ENCODE measurements at places on chromosomes 6 and 20.
A peak's percentile ranks its signal among the peaks of the same experiment; 100 is the strongest.

DNA sequence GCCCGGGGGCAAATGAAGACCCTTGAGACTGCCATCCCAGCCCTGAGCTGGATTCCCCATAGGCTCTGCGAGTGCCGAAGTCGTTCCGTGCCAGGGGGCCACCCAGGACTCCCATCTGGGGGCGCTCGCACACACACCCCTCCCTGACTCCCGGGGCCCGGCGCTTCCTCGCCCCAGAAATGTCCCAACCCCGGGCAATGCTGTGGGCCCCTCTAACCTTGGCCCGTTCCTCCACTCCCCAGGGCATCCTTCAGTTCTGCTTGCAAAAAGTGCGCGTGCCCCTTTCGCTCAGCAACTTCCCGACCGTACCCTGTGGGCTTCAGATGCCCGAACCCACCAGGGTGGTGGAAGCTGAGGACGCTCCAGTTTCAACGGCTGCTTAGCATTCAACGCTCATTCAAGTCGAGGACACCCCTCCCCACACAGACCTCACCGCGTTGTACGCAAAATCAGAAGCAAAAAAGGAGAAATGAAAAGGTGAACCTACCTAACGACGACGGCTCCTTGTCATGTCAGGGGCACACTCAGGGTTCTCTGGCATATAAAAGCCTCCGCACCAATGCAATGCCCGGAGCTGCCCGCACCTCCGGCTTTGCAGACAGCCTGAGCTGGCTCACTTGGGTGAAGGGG, 25.3 kb downstream of the RIPOR2 start:
- peak; percentile 13 for DNase-seq

- no peak for DNase-seq
Measured at GRCh38 chr6:152572338-152573088, 64.6 kb downstream of the SYNE1 start.

DNA sequence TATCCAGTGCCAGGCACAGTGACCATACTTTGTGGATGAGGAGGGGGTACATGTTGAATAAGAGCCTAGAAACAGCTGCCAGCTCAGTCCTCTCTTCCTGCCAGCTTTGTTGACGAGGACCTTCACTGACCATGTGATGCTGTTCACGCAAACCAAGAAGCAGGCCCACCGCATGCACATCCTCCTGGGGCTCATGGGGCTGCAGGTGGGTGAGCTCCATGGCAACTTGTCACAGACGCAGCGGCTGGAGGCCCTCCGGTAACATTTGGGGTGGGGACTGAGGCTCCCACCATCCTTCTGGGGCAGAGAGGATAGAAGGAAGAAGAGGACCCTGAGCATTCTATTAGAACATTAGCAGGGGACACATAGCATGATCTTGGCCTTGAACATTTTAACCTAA, 15.6 kb downstream of the DDX27 start:
- DNase-seq, result no peak

GRCh38 chr6:115396112-115396906, 664.4 kb downstream of the FRK start:
- no peak for DNase-seq

- DNase-seq, result peak; percentile 34
Measured at GRCh38 chr20:63873477-63873971, 8.5 kb downstream of the TPD52L2 start.

DNA sequence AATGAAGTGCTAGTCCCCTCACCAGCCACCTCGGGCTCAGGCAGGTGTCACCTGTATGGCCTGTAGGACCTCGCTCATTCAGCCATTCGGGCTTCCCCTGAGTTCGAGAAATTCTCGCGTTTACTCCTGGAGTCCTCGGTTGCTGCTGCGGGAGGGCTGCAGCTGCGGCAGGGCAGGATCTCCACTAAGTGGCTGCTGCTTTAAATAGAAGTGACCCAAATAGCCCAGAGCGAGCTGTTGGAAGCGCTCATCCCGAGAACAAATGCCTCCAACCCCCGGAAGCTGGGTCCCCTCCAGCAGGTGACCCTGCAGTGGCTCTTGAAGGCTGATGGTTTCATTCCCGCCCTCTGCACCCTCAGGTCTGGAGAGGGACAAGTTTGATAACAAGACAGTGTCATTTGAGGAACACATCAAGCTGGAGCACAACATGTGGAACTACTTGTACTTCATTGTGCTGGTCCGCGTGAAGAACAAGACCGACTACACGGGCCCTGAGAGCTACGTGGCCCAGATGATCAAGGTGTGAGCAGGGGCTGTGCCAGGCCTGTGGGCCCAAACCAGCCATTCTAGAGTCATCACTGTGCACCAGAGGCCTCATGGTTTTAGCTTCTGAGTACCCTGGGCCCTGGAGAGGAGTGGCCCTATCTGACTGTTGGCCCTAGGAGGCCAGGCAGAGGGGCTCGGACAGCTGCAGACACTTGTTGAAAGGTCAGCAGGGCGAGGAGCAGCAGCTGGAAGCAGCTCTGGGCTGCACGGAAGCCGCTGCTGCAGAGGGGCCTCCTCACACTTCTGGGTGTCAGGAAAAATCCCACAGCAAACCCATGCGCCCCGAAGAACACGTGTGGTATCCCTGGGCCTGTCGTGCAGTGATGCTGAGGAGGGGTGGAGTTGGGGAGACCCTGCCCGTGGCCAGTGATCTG, 18.1 kb downstream of the UQCC2 start:
- DNase-seq, result no peak

GRCh38 chr20:63354636-63355350, 6.4 kb downstream of the CHRNA4 start:
- no peak for DNase-seq

DNA sequence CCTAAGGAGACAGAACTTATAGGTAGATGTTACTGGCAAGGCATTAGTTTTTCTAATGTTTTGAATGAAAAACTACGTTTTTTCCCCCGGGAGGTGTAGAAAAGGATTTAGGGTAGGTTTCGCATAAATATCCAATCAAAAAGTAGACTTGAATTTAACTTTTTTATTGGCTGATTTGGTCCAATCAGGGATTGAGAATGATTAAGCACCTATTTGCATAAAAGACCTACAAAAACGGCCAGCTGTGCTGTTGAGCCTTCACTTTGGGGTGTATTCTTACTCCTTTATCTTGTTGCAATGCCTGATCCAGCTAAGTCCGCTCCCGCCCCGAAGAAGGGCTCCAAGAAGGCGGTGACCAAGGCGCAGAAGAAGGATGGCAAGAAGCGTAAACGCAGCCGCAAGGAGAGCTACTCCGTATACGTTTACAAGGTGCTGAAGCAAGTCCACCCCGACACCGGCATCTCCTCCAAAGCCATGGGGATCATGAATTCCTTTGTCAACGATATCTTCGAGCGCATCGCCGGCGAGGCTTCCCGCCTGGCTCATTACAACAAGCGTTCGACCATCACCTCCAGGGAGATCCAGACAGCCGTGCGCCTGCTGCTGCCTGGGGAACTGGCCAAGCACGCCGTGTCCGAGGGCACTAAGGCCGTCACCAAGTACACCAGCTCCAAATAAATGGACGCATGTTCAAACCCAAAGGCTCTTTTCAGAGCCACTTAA, 113.5 kb upstream of the BTN3A2 start:
- DNase-seq, result peak; percentile 31
